ENCODE measurements at places on chromosomes 5 and 9.

- DNase-seq, result no peak
Measured at GRCh38 chr9:17978773-17979172, 399.9 kb downstream of the SH3GL2 start.

DNA sequence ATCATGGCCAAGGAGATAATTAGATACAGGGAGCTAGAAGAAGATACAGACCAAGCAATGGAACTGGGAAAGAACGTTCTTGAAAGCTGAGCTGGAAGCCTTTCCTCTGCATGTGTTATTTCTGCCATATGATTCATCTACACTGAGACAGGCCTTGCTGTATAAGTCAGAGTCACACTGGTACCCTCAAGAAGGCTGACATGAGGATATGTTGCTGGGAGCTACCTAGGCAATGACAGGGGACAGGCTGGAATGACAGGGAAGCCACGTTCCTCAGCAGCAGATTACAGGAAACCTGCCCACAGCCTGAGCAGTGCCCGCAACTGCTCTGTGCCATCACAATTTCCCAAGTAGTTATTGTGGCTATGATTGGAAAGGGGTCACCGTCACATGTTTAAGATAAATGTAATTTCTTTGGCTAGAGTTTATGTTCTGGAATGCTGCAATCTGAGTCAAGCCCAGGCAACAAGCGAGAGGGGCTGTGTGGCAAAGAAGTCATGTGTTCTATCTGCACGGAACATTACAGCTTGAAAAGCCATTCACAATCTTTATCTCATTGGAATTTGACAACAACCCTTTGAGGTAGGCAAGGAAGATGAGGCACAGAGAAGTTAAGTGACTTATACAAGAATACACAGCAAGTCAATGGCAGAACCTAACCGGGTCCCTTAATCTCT, 108.2 kb downstream of the TTLL11 start:
- DNase-seq, result no peak

- no peak for DNase-seq
Measured at GRCh38 chr9:100879884-100880283, 148.6 kb upstream of the PLPPR1 start.

- no peak for DNase-seq
Measured at GRCh38 chr5:103829585-103829984, 267.0 kb upstream of the NUDT12 start.

GRCh38 chr5:78720997-78721396, 72.4 kb upstream of the LHFPL2 start:
- no peak for DNase-seq

- no peak for DNase-seq
Measured at GRCh38 chr5:90959262-90959661, 400.7 kb downstream of the ADGRV1 start.

- no peak for DNase-seq
Measured at GRCh38 chr9:90702441-90702955, 59.9 kb upstream of the DIRAS2 start.

DNA sequence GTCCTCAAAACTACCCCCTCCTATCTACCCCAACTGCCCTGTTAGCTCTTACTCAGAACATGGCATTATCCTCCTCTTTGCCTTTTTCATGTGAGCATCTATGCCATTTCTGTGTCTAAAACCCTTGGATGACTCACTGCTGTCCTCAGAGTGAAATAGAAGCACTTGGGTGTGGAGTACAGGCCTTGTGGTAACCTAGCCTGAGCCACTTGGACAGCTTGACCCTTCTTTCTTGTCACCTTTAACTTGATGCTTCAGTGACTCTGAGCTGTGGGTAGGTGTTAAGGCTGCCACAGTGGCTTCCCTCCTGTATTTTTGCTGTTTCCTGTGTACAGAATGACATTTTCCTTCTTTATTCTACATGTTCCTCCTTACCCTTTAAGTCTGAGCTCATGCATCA, 391.4 kb downstream of the SH3GL2 start:
- no peak for DNase-seq

GRCh38 chr5:132677682-132678400, 4.1 kb downstream of the IL4 start:
- DNase-seq, result no peak

DNA sequence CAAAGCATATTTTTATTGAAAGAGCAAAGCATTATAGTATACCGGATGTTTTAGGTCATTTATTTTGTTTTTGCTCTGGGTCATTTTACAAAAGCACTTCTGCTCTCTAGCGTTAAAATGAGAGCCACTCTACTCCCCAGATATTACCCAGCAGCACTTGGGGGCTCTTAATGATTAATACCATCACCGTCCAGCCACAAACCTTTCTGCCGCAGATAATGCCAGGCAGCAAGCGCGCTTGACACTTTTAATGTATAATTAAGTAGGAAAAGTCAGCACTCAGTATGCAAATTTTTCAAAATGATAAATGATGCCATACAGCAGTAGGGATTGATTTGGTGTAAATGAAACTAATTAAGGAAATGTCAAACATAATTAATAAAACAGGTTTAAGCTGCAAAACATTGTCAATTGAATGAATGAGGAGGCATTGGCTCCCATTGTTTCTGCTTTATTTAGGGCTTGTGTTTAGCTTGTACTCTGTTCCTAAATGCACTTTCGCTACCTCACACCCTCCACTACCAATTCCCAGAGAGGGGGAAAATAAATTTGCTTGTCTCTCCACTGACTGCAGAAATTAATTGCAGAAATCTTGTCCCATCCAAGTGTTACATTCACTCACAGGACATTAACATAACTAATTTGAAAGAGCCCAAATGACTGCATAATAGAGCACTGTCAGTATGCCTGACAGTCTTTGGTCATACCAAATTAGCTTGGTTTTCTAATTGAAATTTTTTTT, 358.8 kb upstream of the ARRDC3 start:
- no peak for DNase-seq
